ENCODE measurements at places on chromosomes 6 and 20.

DNA sequence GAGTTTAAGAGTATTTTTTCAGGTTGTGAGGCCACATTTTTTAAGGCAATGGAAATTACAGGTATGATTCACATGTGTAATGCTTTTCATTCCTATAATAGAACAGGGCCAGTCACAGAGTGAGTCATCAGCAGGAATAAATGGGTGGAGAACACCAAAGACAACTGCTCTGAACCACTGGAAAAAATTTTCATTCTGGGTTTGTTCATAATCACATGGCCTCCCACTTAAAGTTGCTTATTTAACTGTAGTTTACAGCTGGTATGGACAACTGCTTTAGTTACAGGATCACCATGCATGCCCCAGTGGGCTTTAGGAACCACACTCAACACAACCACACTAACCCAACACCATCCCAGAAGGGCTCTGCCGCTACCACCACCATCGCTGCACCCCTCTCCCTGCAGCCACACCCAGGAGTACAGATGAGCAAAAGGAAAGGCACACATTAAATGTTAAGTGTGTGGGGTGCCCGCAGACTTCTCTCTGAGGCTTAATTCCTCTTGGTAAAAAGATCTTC lies 107.0 kb upstream of the DST start:
- no peak for DNase-seq

DNA sequence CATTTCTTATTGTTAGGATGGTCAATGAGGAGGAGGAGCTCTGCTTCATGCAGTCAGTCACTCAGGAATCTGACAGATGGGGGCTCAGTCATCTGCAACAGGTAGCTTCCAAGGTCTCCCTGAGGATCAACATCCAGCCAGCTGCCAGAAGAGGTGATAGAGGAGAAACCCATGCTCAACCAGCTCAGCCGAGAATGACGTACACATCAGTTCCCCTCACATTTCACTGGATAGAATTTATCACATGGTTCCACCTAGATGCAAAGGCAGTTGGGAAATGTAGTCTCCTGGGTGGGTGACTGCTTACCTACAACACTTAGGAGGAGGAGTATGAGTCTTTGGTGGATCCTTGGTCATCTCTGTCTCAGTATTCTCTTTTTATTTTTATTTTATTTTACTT lies 144.5 kb downstream of the CEBPB start:
- peak; percentile 50 for DNase-seq

- no peak for DNase-seq
Observed at GRCh38 chr6:11042025-11042749, 1.9 kb downstream of the ELOVL2 start.

- no peak for DNase-seq
Observed at GRCh38 chr6:5592886-5593519, 331.7 kb downstream of the FARS2 start.

- DNase-seq: no peak
Observed at GRCh38 chr6:51027283-51028065, 208.8 kb downstream of the TFAP2B start.

GRCh38 chr6:83215131-83216047 lies 22.2 kb downstream of the RWDD2A start:
- peak; percentile 79 for DNase-seq

GRCh38 chr6:147892476-147892875 lies 384.0 kb downstream of the SAMD5 start:
- DNase-seq: no peak

- no peak for DNase-seq
Observed at GRCh38 chr6:157786221-157786620, 36.8 kb upstream of the SNX9 start.

- DNase-seq: peak; percentile 77
Observed at GRCh38 chr20:62804627-62805154, at the start of gene OGFR. Gene OGFR, plus strand, starts transcription at chr20:62804835. Its CDS starts 25 bp downstream, at chr20:62804860.

- no peak for DNase-seq
Observed at GRCh38 chr6:87200469-87201175, 45.3 kb downstream of the ZNF292 start.

GRCh38 chr6:27145731-27146455 lies 101.6 kb upstream of the PRSS16 start:
- peak; percentile 82 for DNase-seq

DNA sequence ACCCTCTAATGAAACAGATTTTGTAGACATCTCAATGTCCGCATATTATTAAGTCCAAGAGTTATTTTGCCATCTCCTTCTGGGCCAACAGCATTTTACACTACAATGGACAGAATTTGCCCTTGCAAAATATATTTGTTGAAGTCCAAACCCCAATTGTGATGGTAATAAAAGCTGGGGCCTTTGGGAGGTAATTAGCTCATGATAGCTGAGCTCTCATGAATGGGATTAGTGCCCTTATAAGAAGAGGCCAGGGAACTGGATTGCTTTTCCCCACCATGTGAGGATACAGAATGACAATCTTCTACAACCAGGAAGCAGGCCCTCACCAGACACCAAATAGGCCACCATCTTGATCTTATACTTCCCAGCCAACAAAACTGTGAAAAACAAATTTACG lies 44.9 kb upstream of the MTRF1L start:
- DNase-seq: no peak

- DNase-seq: no peak
Observed at GRCh38 chr6:161166176-161166575, 107.7 kb downstream of the AGPAT4 start.

DNA sequence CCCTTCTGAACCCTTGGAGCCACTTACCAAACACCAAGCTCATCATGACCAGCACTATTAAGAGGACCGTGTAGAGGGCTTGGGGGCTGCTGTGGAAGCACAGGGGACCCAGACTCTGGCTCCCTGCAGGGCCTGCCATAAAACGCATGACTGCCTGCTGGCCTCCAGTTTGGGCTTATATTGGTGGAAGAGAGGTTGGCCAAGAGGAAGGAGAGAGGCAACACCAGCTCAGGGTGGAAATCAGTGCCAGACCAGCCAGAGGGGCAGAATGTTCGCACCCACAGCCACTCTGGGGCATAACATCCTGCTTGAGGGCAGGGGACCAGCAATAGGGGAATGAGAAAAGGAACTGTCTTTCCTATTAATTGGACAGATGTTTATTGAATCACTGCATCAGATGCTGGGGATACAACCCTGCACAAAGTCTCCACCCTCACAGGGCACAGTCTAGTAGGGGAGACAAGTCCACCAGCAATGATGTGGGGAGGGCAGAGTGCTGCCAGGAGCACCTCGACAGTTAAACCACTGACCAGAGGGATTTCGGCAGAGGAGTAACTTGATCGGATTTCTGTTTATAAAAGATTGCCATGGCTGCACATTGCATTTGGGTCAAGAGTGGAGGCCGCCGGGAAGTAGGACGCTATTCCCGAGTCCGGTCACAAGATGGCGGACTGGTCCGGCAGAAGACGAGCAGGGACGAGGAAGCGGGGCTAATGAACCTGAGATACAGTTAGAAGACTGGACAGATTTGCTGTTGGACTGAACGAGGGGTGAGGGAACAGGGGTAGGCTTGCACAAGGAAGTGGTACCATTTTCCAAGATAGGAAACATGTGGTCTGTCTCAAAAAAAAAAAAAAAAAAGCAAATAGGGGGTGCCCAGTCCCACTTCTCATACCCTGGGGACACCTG lies at the start of gene LY6G5C:
LY6G5C (minus strand) TSS at position 842 of the 909 bp plus-strand sequence; CDS start at position 148, 694 bp downstream.
- DNase-seq: peak; percentile 73

GRCh38 chr20:45432294-45432693 lies 16.4 kb downstream of the PIGT start:
- DNase-seq: peak; percentile 34

- DNase-seq: peak; percentile 70
Observed at GRCh38 chr20:51220293-51220706, 197.4 kb upstream of the KCNG1 start.

GRCh38 chr20:50957276-50957675 lies 1.1 kb downstream of the DPM1 start:
- no peak for DNase-seq

GRCh38 chr6:155936551-155936950 lies 480.9 kb upstream of the NOX3 start:
- DNase-seq: no peak

DNA sequence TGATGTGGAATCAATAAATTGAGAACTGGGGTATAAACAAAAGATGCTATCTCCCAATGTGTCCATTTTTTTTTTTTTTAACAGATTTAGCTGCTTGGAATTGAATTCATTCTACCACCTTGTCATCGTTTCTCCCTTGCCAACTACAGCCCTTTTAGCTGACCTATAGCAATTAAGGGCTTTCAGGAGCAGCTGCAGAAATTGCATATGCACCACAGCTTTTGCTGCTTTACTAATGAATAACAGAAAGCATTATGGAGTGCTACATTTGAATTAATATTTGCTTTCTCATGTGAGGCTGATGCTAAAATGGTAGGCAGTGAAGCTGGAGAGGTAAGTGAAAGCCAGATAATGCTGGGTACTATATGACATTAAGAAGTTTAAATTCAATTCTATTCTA lies 5.7 kb downstream of the SESN1 start:
- DNase-seq: no peak

- DNase-seq: no peak
Observed at GRCh38 chr6:3765415-3765814, 13.9 kb upstream of the PXDC1 start.

- no peak for DNase-seq
Observed at GRCh38 chr6:12371641-12372146, 81.5 kb downstream of the EDN1 start.

DNA sequence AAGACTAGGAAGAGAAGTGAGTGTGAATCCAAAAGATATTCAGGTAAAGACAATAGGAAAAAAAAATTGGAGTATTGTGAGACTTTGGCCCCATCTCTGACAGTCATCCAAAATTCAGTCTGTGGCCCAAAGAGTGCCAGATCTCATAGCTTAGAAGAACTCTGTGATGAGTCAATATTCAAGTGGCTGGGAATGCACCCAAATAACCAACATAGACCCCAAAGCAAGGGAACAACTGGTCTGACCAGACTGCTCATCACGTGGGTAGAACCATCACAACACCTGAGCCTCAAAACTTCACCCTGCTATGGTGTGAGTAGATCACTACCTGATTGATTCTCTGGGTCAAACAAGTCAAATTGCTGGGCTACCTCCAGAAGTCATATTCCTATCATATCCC lies 51.1 kb upstream of the TRDN start:
- no peak for DNase-seq

DNA sequence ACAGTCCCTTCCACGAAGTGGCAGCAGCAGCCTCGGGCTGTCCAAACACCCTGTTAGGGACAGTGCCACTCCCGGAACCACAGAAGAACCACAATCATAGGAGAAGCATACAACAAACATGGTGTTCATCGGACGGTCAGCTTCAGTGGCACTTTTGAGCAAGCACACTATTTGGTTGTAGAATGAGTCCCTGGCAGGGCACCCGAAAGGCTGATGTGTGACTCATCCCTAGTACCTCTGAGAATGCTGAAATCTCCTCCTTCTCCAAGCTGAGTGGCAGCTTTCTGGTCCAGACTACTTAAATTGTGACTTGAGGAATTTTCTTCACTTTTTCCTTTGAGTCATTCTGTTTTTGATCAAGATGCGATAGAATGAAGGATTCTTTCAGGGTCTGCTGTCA lies 282.5 kb downstream of the ESR1 start:
- DNase-seq: no peak

DNA sequence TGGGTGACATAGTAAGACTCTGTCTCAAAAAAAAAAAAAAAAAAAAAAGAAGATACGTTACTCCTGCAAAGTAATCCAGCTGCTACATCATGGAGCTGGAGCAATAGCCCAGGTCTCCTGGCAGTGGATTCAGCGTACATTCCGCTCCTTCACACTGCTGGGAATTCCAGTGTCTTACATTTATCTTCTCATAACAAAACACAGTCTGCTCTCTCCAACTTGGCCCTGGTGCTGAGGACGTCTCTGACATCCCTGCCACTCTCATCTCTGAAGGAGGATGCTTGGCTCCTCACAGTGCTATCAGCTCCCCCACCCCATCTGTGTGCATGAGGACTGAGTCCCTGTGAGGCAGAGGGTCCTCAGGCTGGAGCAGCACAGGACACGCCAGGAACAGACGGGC lies 529.8 kb downstream of the CD83 start:
- no peak for DNase-seq

- no peak for DNase-seq
Observed at GRCh38 chr20:48230216-48230615, 444.9 kb upstream of the SULF2 start.

DNA sequence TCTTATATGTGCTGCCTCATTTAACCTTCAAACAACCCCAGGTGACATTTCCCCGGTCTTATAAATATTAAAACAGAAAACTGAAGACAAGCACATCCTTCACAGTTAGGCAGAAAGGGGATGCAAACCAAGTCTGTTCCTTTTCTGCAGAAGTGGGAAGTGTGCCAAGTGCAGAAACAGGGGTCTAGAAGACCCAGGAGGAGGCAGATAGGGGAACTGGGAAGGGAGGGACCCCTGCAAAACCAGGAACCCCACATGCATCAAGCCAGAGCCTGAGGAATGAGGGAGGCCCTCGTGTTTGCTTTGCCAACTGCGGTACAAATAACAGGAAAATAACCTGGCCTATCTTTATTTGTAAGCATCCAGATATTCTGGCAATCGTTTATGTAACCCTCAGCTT lies 17.0 kb upstream of the CST3 start:
- no peak for DNase-seq

DNA sequence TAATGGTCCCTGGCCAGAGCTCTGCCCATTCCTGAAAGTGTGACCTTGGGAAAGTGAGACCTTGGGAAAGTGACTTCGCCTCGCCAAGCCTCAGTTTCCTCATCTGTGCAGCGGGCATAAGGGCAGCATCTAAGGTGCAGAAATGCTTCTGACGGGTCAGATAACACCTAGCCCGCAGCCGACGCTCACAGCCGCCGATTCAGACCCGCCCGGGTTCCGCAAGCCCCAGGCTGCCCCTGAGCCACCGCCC lies 486 bp downstream of the FKBP1A start:
- DNase-seq: no peak

- DNase-seq: peak; percentile 67
Observed at GRCh38 chr6:27505209-27506027, 32.5 kb upstream of the ZNF184 start.

- peak; percentile 84 for DNase-seq
Observed at GRCh38 chr6:37155394-37156312, 14.3 kb upstream of the PIM1 start.

DNA sequence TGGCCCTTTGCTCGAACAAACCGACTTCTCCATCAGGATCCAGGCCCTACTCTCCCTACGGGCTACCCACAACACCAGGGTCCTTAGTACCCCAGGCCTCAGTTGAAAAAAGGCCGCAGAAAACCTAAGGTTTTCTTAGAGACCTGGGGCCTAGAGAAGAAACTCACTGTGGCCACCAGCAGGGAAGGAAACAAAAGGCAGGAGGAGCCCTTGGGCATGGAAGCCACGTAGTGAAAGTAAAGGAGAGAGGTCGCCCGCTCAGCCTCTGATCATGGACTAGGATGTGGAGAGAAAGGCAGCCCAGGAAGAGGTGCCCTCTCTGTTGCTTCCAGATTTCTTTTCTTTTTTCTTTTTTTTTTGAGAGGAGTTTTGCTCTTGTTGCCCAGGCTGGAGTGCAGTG lies 31.5 kb downstream of the CPNE5 start:
- no peak for DNase-seq

GRCh38 chr6:138117376-138117914 lies 10.2 kb upstream of the PERP start:
- no peak for DNase-seq

- no peak for DNase-seq
Observed at GRCh38 chr6:134802426-134803058, 147.4 kb downstream of the ALDH8A1 start.

- no peak for DNase-seq
Observed at GRCh38 chr20:44891826-44892225, 6.3 kb downstream of the YWHAB start.

Data from activated CD8-positive, alpha-beta T cell treated with anti-CD3 and anti-CD28 coated beads for 36 hours (primary cell).